ENCODE measurements at places on chromosomes 2 and 18. TPM values are rescaled to one million over a fixed set of nuclear protein-coding genes. Genes with fewer than 3 reads are reported as not detected.

GRCh38 chr2:124149571-124149970 lies 124.5 kb downstream of the CNTNAP5 start:
- DNase-seq = no peak

The AQP12B gene
- total RNA-seq = not detected

DNA sequence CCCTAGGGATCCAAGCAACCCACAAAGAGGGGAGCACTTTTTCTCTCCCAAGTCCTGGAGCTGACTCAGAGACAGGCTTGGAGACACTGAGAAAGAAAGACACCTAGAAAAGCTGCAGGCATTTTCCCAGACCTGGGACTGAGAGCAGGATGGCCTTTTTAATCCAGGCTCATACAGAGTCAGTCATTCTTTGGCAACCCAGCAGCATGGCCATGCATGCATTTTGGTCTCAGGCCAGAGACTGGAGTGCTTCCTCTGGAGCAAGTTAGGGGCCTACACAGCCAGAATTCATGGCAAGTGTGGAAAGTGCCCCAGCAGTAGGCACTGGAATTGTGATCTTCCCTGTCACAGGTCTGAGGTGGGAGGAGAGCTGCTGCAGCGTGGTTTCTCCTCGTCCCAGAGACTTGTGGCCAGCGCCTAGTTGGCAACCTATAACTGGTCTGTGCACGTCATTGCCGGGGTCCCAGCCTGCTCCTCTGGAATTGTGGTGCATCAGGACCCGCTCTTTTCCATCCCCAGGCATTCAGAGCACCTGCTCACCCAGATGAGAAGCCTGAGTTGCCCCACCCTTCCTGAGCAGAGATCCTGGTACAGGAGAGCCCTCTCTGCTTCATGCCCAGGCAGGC lies 231.9 kb upstream of the RAB6C start:
- DNase-seq = no peak

The GCKR gene
- total RNA-seq = not detected

- DNase-seq = no peak
These were observed 148.2 kb upstream of the ITGA4 start for GRCh38 chr2:181308766-181309515.

DNA sequence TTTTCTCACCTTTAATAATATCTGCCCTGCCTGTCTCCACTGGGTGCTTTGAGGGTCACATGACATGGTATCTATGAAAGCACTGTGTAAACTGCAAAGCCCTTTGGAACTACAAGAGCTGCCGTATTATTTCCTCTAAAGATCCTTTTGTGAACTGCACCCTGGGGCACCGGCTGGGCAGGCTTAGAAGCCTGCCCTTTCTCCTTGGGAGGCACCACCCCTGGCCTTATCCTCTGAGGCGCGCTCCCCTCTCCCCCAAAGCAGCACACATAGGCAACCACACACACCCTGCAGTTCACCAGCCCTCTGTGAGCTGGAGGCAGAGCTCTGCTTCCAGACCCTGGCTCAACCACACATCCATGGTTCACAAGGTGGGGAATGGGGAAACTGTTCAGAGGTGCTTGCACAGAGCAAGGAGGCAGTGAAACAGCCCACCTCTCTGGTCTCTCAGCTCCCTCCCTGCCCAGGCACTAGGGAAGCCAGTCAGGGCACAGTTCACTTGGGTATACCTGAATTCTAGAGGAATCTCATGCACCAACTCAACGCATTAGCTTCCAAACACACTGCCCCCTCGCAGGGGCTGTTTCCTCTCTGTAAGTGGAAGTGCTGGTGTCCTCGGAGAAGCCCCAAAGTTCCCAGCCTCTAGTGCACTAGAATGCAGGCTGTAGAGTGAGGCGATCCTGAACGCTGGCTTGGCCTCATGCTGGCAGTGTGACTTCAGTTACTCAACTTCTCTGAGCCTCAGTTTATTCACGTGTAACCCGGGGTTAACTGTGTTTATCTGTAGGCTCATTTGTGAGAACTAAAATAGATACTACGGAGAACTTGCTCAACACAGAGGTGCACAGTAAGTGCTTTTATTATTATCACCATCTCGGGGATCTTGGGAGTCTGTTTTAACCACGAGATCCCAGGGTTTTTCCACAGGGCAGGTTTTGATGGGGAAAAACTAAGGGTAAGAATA lies 11.0 kb downstream of the SIGLEC15 start:
- DNase-seq = peak; percentile 55

DNA sequence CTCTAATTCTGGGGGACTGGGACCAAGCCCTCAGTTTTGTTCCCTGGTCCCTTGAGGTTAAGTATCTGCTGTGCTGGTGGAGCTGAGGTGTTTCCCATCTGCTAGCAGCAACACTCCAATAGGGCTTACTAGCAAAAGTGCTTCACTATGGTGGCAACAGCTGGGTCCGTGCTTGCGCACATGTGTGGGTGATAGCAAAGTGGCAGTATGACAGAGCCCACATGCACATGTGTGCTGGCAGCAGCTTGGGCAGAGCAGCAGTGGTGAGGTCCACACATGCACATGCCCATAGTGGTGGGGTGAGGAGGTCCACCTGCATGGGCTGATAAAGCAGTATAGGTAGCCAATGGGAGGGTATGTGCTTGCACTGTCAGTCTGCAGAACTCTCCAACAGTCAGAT lies 1723.7 kb downstream of the SUCLG1 start:
- no peak for DNase-seq

- no peak for DNase-seq
These were observed 49.6 kb downstream of the KIF5C start for GRCh38 chr2:148924514-148925178.

- no peak for DNase-seq
These were observed 89.3 kb upstream of the NCKAP5 start for GRCh38 chr2:133657591-133657990.

DNA sequence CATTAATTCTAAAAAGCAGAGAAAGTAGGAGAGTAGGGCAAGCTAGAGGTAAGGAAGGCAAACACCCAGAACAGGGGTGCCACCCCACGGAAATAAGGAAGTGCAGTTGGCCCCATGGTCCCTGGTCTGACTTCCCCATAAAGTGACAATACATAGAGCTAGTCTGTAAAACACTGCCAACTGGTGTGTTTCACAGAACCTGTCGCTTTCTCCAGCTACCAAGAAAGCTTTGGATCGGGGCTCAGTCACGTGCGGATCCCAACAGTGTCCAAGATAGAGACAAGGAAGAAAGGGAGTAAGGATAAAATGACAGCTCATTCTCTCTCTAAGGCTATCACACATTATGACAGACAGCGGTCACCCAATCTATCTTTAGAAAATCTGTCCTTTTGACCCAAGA lies 36.4 kb downstream of the TBC1D8 start:
- peak; percentile 70 for DNase-seq

The CFAP221 gene
- total RNA-seq = 3.8 TPM

The SCN3A gene
- total RNA-seq = 12.4 TPM

The CROCC2 gene
- not detected for total RNA-seq

DNA sequence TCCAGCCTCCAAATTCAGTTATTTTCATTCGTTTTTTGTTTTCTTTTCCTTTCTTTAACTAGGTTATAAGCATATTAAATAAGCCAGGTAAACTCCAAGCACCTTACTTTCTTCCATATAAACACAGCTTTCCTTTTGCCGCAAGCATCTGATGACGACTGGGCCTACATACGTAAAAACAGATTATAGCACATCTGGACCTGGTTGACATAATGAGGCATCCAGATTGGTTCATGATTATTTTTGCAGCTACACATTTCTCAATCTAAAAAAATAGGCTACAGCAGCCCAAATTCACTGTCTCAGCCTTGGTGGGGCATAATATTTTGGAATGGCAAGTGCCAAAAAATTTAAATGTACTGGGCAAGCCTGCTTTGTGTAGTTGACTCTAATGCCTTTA lies 7.7 kb downstream of the CYP1B1 start:
- DNase-seq = no peak

DNA sequence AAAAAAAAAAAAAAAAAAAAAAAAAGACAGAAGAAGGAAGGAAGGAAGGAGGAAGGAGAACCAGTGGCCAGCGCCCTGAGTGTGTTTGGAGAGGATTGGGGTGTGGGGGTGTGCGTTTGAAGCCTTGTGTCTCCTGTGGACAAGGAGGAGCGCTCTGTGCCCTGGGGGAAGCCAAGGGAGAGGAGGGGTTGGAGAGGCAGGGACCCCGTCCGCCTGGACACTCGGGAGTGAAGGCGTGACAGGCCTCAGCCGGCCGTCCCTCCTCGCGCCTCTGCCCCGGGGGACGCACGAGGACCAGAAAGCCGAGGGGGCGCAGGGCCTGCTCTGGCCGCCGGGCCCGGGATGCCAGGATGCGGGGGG lies 44.9 kb downstream of the SERTAD2 start:
- no peak for DNase-seq

DNA sequence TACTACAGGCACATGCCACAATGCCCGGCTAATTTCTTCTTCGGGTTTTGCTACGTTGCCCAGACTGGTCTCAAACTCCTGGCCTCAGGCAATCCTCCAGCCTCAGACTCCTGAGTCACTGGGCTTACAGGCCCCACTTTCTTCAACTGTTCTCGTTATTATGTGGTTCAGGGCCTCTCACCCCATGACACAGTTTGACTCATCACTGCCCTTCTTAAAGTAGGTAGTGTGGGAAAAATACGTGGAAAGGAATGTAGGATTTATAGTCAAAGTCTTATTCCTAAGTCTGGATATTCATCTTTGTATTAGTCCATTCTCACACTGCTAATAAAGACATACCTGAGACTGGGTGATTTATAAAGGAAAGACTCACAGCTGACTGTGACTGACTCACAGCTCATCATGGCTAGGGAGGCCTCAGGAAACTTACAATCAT lies 19.4 kb downstream of the CENPA start:
- DNase-seq = no peak

The CNDP1 gene
- total RNA-seq = 0.53 TPM

The ABCA12 gene
- total RNA-seq = not detected

GRCh38 chr2:221572821-221573429 lies 821 bp upstream of the EPHA4 start:
- peak; percentile 63 for DNase-seq

The ATOH8 gene
- total RNA-seq = 5.3 TPM

The SCYGR6 gene
- total RNA-seq = not detected

DNA sequence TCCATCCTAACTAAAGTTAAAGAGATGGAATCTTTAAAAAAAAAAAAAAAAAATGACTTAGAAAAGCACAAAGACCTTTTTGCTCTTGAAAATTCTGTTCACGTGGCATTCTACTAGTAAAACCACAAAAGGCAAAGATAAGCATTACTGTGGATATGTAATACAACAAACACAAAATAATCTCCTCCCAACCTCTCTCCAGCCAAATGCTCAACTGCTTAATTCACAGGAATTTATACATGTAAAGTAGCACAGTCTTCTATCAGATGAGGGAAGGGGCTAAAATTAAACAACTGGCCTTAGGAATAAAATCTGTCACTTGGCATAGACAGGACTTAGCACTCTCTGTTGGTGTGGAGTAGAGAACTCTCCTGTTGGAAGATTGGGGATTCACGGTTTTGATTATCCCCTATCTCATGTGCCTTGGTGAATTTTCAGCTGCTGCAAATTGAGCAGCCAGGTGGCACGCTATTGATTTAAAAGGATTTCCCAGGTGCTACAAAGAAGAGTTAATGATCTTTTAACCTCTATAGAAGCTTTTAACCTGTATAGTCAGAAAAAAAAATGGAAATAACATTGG lies 57.4 kb downstream of the ATIC start:
- DNase-seq = no peak

- no peak for DNase-seq
These were observed 352.7 kb upstream of the SLC39A10 start for GRCh38 chr2:195304310-195304709.

DNA sequence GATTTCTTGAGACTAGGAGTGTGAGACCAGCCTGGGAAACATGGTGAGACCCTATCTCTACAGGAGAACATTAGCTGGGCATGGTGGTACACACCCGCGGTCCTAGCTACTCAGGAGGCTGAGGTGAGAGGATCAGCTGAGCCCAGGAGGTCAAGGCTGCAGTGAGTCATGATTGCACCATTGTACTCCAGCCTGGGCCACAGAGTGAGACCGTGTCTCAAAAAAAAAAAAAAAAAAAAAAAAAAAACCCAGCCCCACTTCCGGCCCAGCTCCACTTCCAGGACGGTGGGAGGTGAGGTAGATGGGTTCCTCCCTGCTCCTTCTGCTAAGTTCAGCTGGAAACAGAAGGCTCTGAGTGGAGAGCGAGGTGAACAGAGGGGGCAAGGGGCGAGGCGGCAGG lies 41.4 kb upstream of the NFATC1 start:
- DNase-seq = no peak

GRCh38 chr2:218975060-218975777 lies 9.8 kb downstream of the FEV start:
- DNase-seq = peak; percentile 84

The NCKAP5 gene
- total RNA-seq = 25.8 TPM
